Bone marrow (tissue), 2 donors: ENCODE measurements at places on chromosomes 12 and 14.
A peak's percentile ranks its signal among the peaks of the same experiment; 100 is the strongest.

DNA sequence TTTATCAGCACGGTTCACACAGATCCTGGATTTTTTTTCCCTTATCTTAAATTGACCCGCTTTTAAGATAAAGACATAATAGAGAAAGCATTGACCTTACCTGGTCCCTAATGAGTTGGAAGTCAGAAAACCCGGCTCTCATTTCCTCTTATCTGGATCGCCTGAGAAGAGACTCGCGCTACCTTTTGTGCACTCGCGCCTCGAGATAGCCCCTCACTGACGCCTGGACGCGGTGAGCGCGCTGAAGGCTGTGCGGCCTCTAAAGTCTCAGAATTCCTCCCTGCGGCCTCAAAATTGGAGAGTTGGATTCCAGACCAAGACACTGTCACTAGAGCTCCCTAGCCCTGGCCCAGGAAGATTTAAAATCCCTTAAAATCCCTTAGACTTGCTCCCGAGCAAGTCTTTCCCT is 7.0 kb downstream of the NKX2-1 start:
- DNase-seq: no peak

- DNase-seq: no peak
Measured at GRCh38 chr12:87656311-87656710, 372.9 kb downstream of the C12orf50 start.

DNA sequence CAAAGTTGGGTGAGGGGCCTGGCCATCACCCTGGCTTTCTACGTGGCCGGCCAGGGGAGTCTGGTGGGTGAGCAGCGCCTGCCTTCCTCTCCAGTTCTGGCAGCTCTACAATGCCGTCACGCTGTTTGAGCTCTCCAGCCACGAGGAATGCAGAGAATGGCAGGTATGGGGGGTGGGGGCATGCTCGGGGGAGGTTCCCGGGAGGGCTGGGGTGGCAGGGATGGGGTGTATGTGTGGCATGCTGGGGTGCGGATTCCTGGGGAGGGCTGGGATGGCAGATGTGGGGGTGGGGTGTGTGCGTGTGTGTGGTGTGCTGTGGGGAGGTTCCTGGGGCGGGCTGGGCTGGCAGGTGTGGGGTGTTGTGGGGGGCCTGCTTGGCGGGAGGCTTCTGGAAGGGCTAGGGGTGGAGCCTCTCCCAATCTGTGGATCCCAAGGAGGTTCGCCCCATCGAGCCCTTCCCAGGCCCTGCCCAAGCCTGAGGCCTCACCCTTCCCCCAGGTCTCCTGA is 18.5 kb downstream of the RHOF start:
- DNase-seq: no peak

DNA sequence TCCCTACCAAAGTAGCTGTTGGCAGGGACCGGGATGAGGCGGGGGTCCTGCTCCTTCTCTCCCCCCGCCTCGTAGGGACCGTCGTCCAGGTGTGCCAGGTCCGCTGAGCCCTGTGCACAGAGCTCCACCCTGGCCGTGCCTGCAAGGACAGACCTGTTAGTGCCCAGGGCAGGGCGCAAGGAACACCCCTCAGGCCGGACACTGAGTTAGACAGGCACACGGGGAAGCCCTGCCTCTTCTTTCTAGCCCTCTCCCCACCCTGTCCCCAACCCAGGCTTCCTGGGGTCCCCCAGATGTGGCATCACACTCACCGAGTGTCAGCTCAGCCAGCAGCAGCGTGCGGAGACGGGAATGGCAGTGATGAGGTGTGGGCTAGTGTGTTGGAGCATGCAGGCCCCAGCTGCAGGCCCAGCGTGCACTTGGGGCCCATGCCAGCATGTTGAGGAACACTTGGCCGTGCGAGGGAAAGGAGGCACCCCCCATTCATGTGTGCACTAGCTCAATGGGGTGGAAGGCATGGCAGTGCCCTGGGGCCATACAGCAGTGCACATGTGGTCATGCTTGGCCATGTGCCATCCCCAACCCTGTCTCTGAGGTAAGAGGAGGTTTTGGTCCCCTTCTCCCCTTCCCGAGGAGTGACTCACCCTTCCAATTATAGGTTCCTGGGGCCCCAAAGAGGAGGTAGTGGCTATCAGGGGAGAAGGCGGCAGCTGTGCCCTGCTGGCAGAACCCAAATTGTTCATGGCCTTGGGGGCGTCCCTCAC is 7.3 kb downstream of the ITGA7 start:
- no peak for DNase-seq

- DNase-seq: no peak
Measured at GRCh38 chr12:49643135-49643534, 19.8 kb downstream of the PRPF40B start.

DNA sequence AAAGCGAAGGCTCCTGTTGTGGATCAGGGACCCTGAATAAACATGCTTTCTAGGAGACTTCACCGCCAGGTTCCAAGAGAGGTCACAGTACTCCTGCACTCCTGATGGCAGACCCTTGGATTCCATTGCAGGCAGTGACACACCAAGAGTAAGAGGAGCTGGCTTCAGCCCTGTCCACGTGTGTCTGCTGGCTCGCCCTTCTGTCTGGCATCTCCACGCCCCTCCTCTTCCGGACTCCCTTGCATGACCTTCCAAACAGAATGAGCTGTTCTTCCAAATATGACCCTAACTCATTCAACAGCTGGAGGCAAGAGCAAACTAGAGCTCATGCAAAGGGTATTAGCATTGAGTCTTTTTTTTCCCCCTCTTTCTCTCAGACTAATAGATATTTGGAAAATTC is 233.0 kb upstream of the PLEKHG7 start:
- no peak for DNase-seq

GRCh38 chr14:77782202-77782601 is 17.7 kb upstream of the ADCK1 start:
- DNase-seq: no peak

- DNase-seq: peak; percentile 87
Measured at GRCh38 chr12:46664761-46665287, 161.0 kb downstream of the SLC38A4 start.

DNA sequence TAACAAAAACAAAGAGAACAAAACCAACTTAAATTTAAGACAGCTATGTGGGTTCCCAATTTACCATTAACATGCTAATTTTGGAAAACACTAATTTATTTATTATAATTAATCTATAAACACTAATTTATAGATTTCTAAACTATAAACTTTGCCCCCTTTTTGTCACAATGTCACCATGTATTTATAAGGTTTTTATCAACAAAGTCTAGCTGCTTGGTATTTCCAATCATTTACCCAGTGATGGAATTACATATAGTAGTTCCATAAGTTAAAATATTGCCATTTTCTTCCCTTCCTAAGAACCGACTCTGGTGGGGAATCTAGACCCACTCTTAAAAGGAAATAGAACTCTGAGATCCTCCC is 140.7 kb downstream of the PPM1H start:
- DNase-seq: no peak

DNA sequence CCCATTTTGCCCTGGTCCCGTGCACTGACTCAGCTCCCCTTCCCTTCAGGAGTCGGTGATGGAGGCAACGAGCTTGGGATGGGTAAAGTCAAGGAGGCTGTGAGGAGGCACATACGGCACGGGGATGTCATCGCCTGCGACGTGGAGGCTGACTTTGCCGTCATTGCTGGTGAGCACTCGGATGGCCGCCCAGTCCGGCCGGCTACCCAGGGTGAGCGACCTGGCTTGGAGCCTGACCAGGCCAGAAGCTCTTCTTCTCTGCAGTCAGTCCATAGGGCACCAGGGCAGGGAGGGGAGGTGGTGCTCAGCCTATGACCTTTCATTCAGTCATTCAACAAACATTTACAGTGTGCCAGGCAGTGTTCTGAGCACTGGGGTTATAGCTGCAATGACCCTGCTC is 39.8 kb downstream of the GPR68 start:
- no peak for DNase-seq
